ENCODE measurements at places on chromosomes 16 and 17. TPM values are rescaled to one million over a fixed set of nuclear protein-coding genes. Genes with fewer than 3 reads are reported as not detected.

TMEM235 gene
- total RNA-seq, result not detected

ERCC4 gene
- 7.3 TPM for total RNA-seq

PERCC1 gene
- total RNA-seq, result not detected

KRTAP4-6 gene
- total RNA-seq, result not detected

CCL16 gene
- not detected for total RNA-seq

UBTF gene
- 67.8 TPM for total RNA-seq

TVP23A gene
- not detected for total RNA-seq

SOX9 gene
- 22.9 TPM for total RNA-seq

TBC1D3 gene
- total RNA-seq, result not detected
